ENCODE measurements at places on chromosomes 4 and X.

DNA sequence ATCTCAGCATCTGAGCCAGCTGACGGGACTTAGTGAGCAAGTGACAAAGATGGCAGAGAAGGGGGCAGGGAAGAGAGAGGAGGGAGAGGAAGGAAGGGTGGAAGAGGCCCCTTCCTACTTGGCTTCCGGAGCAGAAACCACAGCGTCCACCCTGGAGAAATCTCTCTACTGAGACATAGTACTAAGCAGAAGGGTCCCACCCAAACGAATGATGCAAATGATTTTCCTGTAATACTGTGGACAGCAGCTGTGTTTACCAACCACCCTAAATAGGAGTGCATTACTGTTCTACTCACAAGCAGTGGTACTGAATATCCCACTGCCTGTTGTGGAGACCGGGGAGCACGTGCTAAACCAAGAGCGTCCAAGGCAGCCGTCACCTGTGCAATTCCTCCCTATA is 29.4 kb downstream of the DTHD1 start:
- DNase-seq = peak; percentile 61

DNA sequence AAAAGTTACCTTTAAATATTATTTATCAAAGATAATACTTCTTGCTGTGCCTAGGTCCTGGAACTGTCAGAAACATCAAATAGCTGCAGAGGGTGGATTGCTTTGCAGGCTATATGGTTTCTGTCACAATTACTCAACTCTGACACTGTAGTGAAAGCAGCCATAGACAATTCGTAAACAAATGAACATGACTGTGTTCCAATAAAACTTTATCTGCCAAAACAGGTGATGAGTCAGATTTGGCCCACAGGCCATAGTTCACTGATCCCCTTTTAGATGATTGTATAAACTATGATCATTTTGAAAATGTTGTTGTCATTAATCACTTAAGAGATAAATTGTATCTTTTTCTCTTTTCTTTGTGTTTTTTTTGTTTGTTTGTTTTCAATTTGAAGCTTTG is 8.4 kb upstream of the MEPE start:
- no peak for DNase-seq

- no peak for DNase-seq
Observed at GRCh38 chrX:40157228-40158035, 59.7 kb upstream of the BCOR start.

DNA sequence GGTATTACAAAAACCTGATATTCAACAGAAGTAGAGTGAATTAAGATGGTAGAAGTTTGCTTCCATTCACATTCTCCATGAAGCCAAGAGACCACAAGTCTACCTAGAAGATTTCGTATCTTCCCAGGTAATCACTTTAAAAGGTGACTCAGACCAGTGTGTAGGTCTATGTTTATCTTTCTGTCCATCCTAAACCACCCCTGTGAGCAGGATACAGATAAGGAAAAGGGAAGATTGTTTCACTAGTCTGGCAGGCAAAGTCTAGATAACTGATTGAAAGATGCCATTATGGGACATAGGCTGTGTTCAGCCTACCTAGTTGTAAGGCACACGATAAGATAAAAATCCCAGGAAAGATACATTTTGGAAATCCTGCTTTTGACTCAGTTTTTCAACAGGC is 244.3 kb upstream of the NWD2 start:
- no peak for DNase-seq

- DNase-seq = no peak
Observed at GRCh38 chrX:1598021-1598875, 6.8 kb downstream of the AKAP17A start.

- no peak for DNase-seq
Observed at GRCh38 chrX:25941087-25941486, 197.1 kb upstream of the MAGEB18 start.

- DNase-seq = peak; percentile 1
Observed at GRCh38 chrX:46376246-46376885, 168.9 kb downstream of the ZNF674 start.

GRCh38 chr4:170388255-170388654 is 298.5 kb upstream of the AADAT start:
- DNase-seq = no peak

- DNase-seq = no peak
Observed at GRCh38 chrX:23659339-23659738, 8.0 kb upstream of the PRDX4 start.

DNA sequence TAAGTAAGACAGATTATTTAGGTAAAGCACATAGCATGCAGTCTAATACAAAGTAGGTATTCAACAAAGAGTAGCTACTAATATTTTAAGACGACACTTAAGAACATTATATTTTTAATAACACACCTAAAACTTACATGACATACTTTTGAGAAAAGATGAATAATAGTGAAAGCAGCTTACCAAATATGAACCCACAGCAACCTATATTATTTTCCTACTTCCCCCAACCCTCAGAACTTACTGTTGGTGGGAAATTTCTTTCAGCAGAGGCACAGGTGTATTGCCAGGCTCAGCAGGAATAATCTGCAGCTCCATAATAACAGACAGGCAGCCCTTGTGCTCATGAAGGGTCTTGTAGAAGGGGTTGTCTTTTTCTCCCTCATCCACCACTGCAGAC is 498.9 kb downstream of the GLUD2 start:
- no peak for DNase-seq
